Muscle of arm (tissue), 14 donors: ENCODE measurements at places on chromosomes 12 and 14.
A peak's percentile ranks its signal among the peaks of the same experiment; 100 is the strongest.

GRCh38 chr12:91186156-91186555 lies 3.5 kb upstream of the DCN start:
- DNase-seq: no peak

DNA sequence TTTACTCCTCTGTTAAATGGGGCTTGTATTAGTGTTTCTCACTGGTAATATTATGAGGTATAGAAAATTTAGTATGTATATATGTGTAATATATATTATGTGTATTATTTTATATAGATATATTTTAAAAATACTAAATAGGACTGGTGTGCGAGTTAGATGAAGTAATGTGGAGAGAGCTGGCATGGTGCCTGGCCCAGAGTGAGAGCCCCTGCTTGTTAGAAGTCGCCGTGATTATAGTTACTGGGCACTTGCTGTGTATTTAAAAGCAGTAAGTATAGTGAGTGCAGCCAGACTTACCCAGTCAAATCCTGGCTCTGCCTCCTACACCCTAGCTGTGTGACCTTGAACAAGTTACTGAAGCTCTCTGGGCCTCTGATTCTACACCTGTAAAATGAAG lies 48.0 kb downstream of the WSCD2 start:
- no peak for DNase-seq

DNA sequence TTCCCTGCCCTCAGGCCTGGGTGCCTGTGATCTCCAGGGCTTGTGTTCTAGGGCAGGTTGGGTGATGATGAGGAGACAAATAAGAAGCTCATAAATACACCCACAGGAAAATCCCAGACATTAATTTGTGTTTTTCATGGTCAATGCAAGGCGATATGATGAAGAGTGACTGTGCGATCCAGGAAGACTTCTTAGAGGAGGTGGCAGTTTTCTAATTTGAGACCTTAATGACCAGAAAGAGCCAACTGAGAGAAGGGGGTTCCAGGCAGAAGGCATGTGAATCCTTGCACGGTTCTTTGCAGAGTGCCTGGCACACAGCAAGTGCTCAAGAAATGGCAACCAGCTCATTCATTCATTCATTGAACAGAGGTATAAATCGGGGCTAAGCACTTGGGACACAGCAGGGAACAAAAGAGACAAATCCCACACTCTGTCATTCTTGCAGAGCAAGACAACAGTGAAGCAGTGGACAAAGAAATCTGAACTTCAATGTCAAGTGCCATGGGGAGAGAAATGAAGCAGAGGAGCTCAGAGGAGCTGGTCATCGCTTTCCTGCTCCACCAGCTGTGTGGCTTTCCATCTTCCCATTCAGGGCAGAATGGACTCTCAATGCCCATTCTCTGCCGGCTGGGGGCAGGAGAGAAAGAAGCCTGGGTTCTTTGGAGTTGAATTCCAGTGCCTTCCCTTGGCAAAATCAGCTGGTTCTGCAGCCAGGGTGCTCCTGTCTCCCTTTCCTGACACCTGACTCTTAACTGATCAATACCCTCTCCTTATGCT lies 128.3 kb downstream of the AACS start:
- no peak for DNase-seq

DNA sequence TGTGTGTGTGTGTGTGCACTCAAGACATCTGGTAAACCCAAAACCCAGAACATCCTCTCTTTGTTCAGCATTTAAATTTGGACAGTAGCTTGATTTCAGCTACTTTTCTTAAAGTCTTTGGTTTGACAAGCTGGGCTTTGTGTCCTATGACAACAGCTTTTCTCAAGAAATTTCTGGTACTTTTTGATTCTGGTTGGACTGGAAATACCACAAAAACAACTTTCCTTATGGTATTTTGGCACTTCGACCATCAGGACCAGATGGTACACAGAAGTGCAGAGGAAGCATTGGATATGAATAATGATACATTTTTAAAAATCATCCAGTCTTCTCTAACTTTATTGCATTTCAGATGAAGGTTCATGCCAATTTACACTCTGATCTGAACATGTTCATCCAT lies 286.6 kb upstream of the FLRT2 start:
- DNase-seq: no peak

GRCh38 chr12:83016218-83016835 lies 329.6 kb downstream of the TMTC2 start:
- peak; percentile 59 for DNase-seq

GRCh38 chr14:89303456-89304435 lies 113.3 kb downstream of the FOXN3 start:
- DNase-seq: peak; percentile 88

- DNase-seq: no peak
These were observed at the start of gene C3AR1 for GRCh38 chr12:8065991-8066594. Gene C3AR1 (minus strand): TSS chr12:8066359. CDS start chr12:8060185, 6,174 bp downstream.

GRCh38 chr14:26124896-26125438 lies 472.9 kb downstream of the NOVA1 start:
- no peak for DNase-seq

- DNase-seq: no peak
These were observed 186.3 kb downstream of the MYRFL start for GRCh38 chr12:70011353-70011752.

GRCh38 chr12:63894132-63894531 lies 49.6 kb downstream of the SRGAP1 start:
- no peak for DNase-seq

- DNase-seq: peak; percentile 48
These were observed 61.7 kb downstream of the PPP1R36 start for GRCh38 chr14:64611358-64612020.

DNA sequence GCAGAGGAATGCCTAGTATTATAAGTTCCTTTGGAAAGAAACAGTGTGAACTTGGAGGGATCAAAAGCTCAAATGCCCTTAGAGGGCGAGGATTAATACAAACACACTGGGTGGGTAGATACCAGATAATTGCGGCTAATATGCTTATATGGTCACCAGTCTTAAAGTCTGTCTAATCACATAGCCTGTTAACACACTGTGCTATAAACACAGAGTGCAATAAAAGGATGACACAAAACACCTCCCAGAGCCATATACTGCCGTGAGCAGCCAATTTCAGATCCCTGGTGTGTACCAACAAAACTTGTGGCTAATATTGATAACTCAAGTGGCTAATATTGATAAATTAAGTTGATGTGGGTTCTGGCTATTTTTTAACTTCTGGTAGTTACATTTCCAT lies 1.7 kb upstream of the IL26 start:
- no peak for DNase-seq

DNA sequence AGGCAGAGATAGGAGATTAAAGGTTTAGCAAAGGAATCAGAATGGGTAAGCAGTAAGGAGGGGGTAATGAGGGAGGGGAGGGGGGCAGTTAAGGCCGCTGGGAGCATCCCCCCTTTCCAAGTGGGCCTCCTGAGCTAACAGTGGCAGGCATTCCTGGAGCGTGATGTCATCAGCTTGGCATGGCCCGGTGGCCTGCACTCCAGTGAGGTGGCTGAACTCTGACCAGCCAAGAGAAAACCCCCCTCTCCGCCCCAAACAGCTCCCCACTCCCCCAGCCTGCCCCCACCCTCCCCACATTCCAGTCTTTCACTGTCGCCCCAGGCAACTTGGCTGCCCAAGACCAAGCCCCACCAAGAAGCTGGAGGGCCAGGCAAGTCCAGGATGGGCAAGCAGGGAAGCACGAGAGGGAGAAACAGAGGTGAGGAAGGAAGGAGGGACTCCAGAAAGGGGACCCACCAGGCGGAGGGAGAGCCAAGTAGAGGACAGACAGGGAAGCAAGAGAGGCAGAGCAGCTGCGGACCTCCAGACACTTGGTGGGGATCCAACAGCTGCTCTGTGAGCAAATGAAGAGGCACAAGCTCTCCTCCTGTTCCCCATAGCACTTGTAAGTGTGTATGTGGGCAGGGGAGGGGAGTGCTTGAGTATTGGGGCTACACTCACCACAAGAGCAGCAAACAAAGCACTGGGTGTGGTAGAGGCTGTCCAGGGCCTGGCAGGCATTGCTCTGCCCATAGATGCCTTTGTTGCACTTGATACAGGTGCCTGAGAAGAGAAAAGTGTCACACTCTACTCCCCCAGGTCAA lies 4.5 kb downstream of the AJUBA start:
- peak; percentile 75 for DNase-seq

DNA sequence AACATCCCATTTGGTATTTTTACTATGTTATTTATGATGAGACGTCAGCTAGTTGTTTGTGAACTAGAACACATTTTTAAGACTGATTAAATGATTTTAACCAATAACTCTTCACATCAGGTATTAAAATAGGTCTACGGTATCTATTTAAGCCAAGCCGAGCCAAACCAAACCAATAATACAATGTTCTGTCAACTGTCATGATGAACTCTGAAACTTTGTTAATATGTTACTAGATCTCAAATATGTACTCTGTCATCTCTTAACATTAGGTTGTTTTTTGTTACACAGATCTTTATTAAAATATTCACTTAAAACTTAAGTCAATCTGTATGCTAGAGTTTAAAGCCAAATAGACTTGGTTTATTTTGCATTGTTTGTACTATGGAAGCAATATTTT lies 1.0 kb downstream of the ART4 start:
- no peak for DNase-seq

DNA sequence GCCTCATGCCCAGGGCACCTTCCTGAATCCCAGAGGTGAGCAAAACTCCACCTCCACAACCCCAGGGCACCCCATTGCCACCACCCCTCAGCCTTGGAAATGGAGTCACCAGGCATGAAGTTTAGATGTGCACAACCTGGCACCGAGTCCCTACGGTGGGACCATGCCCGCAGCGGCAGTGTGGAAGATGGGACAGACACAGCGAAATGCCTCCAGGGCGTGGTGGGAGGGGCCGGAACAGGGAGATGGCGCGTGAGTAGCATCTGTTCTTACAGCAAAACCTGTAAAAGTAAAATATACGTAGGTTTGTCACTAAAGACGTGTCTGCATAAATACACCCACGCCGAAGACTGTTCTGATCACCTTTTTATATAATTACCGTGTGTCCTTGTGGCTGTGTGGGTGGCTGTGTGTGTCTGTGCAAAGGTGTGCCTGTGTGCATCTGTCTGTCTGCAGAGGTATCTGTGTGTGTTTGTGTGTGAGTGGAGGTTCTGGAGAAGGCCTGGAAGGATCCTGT lies 17.4 kb upstream of the DEGS2 start:
- DNase-seq: no peak

GRCh38 chr14:101622251-101623076 lies 61.2 kb downstream of the DIO3 start:
- no peak for DNase-seq
